ENCODE measurements at places on chromosomes 2 and 18.
A peak's percentile ranks its signal among the peaks of the same experiment; 100 is the strongest.

GRCh38 chr18:79962311-79962710 lies 2.1 kb upstream of the HSBP1L1 start:
- DNase-seq, result no peak

GRCh38 chr2:79984476-79984875 lies 320.1 kb downstream of the LRRTM1 start:
- DNase-seq, result no peak

DNA sequence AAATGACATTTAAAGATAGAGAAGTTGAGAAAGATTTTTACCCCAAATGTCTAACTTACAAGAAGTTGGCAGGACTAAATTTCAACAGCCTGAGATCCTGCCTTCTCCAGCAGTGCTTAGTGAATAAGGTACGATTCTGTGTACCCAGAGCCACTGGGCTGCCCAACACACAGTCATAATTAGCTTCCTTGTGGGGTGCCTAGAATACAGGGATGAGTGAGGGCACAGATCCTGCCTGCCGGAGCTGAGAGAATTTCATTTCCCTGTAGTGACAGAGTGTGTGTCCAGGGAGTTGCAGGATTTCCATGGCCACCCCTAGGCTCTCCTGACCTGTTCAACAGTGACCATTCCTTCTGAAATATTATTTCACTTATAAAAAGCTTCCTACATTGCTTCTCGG lies 27.0 kb downstream of the GREB1 start:
- DNase-seq, result no peak

DNA sequence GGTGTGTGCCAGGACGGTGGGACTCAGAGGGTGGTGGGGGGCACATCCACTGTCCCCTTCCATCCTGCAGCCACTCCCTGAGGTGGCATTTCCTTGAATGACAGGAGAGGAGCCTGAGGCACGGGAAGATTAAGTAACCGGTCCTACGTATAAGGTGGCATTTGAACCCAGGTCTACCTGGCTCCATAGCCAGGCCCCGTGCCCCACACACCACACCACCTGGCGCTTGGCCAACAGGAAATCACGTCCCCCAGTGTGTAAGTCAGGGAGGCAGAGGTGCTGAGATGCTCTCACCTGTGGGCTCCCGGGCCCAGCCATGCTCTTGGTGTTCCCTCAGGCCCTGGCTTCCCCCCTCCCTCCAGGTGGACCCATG lies 53.7 kb downstream of the HPCAL1 start:
- no peak for DNase-seq

- DNase-seq, result no peak
Measured at GRCh38 chr2:222813177-222813843, 47.5 kb upstream of the ACSL3 start.

GRCh38 chr2:191303140-191304005 lies 58.2 kb downstream of the MYO1B start:
- DNase-seq, result no peak

- DNase-seq, result no peak
Measured at GRCh38 chr18:35077937-35078336, 36.7 kb downstream of the MAPRE2 start.

GRCh38 chr18:74310411-74310810 lies 5.2 kb upstream of the C18orf63 start:
- no peak for DNase-seq

DNA sequence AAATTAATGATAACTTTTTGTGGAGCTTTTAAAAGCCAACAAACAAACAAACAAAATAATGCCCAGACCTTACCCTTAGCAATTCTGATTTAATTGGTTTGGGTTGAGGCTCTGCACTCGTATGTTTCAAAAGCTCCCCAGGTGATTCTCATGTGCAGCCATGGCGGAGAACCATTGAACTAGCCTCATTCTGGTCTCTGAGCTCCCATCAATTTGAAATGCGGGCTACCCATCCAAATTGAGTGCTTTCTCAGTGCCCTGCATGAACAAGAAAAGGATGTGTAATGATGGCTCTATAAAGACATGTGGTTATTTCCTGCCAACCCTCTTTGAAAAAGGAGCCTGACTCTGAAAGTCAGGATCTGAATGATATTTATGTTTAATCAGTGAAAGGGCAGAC lies 8.2 kb downstream of the MXD1 start:
- DNase-seq, result no peak

- no peak for DNase-seq
Measured at GRCh38 chr2:165953306-165953654, 296 bp downstream of the TTC21B start.

- peak; percentile 5 for DNase-seq
Measured at GRCh38 chr2:239272626-239273025, 128.2 kb downstream of the HDAC4 start.

- no peak for DNase-seq
Measured at GRCh38 chr18:6759579-6759978, 30.1 kb downstream of the ARHGAP28 start.

DNA sequence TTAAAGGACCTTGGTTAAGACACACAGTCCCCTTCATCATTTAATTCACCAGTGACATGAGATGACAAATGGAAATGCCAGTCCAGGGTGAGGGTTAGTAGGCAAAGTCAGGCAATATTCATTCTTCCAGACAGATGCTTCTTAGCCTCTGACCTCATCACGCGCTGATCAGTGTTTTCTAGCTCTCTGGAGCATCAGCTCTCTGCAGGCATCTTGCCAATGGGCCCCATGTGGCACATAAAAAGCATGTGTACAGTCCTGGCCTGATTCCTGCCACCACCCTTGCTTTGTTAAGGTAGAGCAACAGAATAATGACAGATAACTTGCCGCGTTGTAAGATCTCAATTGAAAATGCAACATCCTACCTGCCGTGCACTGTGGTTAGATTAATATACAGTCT lies 20.3 kb upstream of the NPAS2 start:
- DNase-seq, result no peak

- DNase-seq, result no peak
Measured at GRCh38 chr18:64966667-64967066, 784.1 kb upstream of the CDH7 start.

GRCh38 chr2:19472391-19472978 lies 114.1 kb upstream of the OSR1 start:
- DNase-seq, result no peak

GRCh38 chr2:201447086-201447485 lies 4.2 kb downstream of the TRAK2 start:
- no peak for DNase-seq

DNA sequence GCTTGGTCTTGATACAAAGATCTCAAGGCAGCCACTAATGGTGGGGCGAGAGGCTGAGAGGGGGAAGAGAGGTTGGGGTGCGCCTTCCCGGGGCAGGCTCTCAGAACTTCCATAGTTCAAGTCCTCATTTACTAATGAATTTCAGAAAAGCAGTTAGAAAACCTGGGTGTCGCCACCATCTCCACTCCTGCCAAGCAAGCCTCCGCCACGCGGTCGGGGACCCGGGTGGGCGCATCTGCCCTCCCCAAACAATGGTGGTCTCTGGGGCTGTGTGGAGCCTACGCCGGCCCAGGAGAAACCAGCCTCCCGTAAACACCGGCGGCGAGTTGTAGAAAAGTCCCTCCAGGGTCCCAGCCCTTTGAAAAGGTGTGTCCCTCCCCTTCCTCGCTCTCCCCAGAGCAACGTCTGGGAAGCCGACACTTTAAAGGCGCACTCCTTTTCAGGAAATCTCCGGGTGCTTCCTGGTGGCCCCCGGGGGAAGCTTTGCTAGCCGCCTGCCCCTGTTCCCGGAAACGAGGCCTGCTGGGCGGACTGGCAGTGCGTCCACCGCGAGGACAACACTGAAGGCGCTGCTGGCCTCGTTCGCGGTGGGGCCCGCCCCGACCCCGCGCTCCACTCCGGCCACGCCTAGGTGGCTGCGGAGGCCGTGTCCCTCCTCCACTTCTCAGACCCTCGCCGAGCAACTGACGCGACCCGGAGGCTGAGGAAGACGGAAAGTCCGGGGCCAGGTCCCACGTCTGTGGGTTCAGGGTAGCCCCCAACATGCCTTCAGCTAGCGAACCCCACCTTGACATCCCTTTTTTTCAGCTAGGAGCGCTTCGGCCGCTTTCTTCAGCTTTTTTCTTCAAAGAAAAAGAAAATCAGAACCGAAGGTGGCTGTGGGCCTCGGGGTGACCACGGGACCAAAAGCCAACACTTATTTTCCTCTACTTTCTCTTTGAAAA lies 16.8 kb downstream of the EVX2 start:
- peak; percentile 35 for DNase-seq

DNA sequence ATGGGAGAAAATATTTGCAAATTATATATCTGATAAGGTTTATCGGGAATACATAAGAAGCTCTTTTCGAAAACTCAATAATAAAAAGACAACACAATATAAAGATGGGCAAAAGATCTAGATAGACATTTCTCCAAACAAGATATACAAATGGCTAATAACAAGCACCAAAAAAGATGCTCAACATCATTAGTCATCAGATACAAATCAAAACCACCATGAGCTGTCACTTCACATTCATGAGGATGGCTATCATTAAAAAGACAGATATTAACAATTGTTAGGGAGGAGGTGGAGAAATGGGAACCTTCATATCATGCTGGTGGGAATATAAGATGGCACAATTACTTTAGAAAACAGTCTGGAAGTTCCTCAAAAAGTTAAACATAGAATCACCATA lies 48.1 kb downstream of the HS1BP3 start:
- DNase-seq, result no peak

- no peak for DNase-seq
Measured at GRCh38 chr18:60044290-60045006, 144.7 kb downstream of the PMAIP1 start.

- no peak for DNase-seq
Measured at GRCh38 chr2:17298453-17298852, 219.8 kb downstream of the RAD51AP2 start.

- peak; percentile 79 for DNase-seq
Measured at GRCh38 chr2:71833855-71834560, 313.7 kb downstream of the CYP26B1 start.

DNA sequence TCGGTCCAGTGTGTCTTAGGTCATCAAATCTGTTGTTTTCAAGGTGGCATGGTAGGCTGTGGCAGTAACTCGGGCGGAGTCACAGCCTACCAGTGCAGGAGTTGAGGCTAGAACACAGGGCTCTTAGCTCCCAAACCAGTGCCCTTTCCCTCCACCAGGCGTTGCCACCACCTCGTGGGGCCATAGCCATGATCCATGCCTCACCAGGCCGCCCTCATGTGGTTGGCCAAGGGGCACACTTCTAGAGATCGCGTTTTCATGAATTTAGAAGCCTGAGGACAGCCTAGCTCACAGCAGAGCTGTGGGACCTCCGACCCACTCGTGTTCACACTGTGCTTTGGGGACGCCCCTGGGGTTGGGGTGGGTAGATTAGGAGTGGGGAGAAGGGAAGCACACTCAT lies 10.6 kb downstream of the SEC11C start:
- DNase-seq, result no peak

- DNase-seq, result no peak
Measured at GRCh38 chr2:148903294-148903693, 28.3 kb downstream of the KIF5C start.

- DNase-seq, result no peak
Measured at GRCh38 chr2:225040142-225040541, 2.1 kb downstream of the DOCK10 start.

DNA sequence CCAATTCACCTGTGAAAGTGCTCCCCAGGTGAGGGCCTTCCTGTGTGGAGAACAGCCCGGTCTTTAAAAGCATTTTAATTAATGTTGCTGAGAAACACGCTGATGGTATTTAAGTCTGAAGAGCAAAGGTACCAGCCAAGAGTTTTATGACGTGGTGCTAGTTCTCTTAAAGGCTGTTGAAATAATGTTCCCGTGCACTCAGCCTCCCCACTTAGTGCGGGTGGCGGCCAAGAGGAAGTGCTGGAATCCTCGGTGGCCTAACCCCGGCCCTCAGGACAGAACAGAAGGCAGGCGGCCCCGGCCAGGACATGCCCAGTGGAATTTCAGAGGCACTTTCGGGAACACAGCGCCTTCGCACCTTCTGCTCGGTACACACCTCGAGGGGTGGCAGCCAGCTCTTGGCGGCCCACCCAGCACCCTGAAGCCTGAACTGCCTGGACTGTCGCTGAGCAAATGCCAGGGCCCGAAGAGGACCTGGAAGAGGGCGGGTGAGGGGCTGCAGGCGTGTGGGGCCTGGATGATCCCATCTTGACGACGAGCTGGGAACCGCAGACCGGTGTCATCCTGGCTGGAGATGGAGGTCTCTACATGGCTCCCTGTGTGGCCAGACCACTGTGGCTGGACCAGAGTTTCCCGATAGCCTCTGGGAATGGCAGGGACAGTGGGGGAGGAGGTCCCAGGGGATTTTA lies 142.9 kb downstream of the ASB1 start:
- DNase-seq, result peak; percentile 53

- no peak for DNase-seq
Measured at GRCh38 chr2:32532961-32533360, 94.9 kb upstream of the TTC27 start.

GRCh38 chr2:240463274-240463865 lies 27.9 kb downstream of the GPC1 start:
- peak; percentile 28 for DNase-seq

DNA sequence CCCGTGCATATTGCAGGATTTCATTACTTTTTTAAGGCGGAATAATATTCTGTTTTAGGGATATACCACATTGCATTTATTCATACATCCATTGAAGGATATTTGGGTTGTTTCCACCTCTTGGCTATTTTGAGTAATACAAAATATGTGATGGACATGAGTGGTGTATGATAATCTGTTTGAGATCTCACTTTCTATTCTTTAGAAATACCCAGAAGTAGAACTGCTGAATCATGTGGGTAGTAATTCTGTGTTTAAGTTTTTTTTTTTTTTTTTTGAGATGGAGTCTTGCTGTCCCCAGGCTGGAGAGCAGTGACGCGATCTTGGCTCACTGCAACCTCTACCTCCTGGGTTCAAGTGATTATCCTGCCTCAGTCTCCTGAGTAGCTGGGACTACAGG lies 201.4 kb downstream of the NYAP2 start:
- DNase-seq, result no peak

DNA sequence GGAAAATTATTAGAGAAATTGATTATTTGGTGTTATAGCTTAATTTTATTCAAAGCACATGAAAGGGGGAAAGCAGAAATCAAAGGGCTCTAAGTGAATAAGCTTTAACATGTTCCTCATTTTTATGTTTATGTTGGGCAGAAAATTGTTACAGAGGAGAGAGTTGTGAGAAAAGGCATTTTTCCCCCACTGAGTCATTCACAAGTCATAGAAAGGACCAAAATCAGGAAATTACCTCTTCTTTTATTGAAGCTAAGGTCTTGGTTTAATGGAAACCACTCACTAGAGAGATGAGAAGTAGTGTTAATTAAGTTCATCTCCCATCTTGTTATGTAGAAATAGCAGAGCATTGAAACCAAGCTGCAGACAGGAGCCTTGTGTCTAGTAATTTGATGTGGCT lies 175.3 kb upstream of the THUMPD2 start:
- DNase-seq, result no peak

DNA sequence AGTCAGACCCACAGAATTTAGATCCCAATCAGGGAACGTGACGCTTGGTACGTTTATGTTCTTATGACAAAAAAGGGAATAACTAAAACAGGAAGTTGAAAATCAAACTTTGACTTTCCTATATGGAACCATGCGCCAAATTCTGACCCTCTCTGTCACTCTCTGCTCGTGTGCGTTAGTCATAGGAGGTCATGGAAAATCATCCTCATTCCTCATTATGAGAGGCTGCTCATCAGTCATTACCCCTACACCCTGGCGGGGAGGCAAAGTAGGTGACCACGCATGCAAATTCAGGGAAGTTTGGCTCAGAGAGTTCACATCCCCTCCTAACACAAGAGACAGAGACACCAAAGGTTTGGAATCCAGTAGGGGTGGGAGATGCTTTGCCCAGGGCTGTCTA lies 15.5 kb downstream of the IL1F10 start:
- DNase-seq, result no peak

Measured in left hindlimb (tissue), 1 donor.